ENCODE measurements at places on chromosomes 1 and 21.
A peak's percentile ranks its signal among the peaks of the same experiment; 100 is the strongest.

GRCh38 chr1:74824497-74825107, 91.7 kb downstream of the TYW3 start:
- DNase-seq = no peak

- no peak for DNase-seq
These were observed 6.5 kb upstream of the TFF2 start for GRCh38 chr21:42357307-42357706.

- DNase-seq = no peak
These were observed 16.4 kb upstream of the TARBP1 start for GRCh38 chr1:234495231-234495990.

DNA sequence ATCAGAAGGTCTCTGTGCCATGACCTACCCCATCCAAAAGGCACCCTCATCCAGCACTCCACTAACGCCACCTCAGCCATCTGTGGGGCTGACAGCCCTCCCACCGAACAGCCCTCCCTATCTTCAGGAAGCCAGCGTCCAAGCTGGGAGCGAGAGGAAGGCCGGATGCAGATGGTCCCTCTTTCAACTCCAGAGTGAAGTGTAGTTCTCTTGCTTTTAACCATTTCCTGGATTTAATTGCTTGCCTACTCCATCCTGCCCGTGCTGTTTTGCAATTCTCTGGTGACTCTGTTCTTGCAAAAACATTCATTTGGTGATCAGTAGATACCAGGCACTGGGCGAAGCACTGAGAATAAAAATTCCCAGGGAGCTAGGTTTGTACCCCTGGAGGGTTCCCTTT, 8.2 kb upstream of the DYRK1A start:
- no peak for DNase-seq

DNA sequence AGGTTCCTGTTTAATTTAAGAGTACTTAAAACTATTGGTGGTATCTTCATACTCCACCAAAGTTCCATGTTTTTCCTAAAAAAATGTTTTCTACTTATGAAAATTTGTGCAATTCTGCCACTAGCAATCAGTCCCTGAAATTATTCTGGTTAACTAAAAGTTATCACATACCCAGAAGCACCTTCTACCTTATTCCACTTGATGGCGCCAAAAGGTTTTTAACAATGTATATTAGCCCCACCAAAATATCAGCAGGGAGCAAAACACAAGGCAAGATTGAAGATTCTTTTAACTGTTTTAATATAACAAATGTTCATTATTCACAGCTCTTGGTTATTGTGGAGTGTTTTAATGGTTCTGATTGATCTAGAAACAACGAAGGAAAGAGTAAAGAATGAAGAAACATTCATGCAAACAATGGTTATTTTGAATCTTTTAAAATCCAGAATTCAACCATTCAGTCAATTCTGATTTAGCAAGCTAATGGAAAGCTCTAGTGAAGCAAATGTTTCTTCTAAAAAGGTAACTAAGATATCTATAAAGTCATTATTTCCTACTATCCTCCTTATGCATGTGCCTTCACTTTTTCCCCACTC, 67.2 kb downstream of the TTLL7 start:
- no peak for DNase-seq

- no peak for DNase-seq
These were observed 54.8 kb downstream of the IER5 start for GRCh38 chr1:181143102-181143859.

DNA sequence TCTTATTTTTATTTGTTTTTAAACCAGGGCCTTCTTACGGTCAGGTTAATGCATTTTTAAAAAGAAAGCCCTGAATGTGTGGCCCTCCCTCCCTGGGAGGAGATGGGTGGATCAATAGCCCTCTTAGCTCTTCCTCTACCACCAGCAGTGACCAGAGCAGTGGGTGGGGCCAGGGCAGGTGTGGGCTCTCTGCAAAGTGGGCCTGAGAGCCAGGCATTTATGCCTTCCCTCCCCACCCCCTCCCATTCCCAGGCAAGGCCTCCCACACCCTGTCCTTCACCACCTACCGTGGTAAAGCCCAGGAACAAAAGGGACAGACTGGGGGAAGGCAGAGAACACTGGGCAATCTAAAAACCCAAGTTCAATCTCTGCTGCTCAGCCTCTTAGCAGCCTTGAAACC, 63.9 kb downstream of the SSBP3 start:
- no peak for DNase-seq

DNA sequence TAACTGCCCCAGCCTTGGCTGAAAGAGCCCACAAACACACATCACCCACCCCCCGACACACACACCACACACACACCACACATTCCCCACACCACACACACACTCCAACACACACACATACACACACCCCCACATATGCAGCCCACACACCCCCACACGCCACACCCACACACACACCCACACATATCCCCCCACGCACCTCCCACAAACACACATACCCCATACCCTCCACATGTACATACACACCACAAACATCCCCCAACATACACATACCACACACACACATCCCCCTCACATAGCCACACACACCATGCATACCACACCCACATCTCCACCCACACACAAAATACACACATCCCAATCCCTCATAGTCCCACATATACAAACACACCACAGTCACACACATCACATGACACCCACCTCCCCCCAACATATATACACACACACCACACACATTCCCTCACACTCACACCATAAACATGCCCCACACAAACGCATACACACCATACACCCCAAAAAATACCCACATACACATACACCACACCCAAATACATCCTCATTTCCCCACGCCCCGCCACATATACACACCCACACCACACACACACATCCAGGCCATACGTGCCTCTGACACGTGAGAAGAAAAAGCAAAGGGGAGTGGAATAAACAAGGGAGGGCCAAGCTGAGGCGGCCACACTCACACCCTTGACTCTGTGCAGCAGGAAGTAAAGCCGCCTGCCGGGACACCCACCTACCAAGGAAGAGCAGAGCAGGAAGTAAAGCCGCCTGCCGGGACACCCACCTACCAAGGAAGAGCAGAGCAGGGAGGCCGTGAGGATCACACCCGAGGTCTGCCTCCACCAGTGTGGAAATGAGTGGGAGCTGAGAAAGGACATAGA, 53.7 kb downstream of the HSF2BP start:
- DNase-seq = no peak

DNA sequence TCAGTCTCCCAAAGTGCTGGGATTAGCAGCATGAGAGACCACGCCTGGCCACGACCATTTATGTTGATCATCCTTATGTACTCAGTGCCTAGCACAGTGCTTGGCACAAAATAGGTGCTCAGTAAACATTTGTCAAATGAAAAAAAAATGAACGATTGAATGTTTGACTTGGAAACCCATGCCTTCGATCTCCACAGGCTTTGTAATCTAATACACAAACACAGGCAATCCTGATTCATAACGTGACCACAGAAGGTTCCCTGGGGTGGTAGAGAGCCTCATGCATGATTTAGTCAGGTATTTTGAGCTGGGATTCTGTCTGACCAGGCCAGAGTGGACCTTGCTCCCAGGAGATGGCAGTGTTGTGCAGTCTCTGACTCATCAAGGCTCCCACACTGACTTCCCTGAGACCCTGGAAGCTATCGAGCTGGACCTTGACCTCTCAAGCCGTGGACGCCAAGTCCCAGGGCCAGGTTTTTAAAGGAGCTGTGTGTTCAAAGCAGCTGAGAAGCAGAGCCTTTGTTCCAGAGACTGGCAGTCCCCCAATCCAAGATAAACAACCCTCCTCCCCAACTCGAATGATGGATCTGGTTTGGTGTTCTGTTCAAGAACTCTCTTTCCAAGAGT, 81.1 kb downstream of the PGM1 start:
- DNase-seq = peak; percentile 86

DNA sequence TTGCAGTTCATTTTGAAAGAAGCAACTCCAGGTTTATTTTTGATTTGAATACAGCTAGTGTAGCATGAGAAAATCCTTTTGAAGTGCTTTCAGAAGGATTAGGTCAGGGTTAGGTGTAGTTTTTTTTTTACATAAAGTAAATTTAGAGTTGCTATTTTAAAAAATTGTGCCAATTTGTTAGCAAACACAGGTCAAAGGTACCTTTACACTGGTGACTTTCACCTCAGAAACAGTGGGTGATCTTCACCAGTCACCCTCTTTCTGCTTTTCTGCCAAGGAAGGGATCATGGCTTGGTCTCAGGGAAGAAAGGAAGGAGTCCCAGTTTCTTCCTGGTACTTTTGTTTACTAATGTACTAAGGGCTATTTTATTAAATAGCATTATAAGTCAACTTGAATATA, 111.5 kb downstream of the SDCCAG8 start:
- DNase-seq = no peak

GRCh38 chr1:160707236-160708064, 4.2 kb downstream of the CD48 start:
- no peak for DNase-seq

GRCh38 chr1:91124989-91125417, 103.2 kb upstream of the ZNF644 start:
- DNase-seq = no peak

All from right cardiac atrium (tissue), 5 donors.